Activated CD8-positive, alpha-beta memory T cell treated with anti-CD3 and anti-CD28 coated beads for 4 hours (primary cell): ENCODE measurements at places on chromosomes 4 and X.

DNA sequence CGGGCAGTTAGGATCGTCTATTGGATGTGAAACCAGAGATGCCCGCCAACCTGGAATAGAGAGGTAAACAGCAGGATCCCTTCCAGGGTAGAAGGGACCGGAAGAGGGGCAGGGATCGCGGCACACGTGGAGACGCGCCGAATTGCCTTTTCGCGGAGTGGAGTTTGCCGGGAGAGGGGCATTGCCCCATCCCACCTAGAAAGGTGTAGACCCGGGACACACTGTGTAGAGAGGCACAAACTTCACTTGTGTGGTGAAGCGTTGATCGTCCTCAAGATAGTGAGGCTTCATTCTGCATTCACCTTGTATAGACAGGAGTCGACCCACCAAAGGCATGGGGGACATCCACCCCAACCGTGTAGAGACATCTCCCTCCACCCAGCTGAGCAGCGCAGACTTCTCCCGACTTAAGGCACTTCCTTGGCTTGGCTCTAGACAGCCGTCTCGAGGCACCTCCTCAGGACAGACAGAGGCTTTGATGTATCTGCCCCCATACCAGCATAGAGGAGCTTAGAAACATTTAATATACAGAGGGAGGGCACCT, 410 bp downstream of the GNL3L start:
- DNase-seq, result no peak

GRCh38 chr4:140755774-140756318, 339 bp downstream of the TBC1D9 start:
- no peak for DNase-seq

GRCh38 chrX:140508958-140509357, 4.1 kb upstream of the SOX3 start:
- DNase-seq, result no peak

GRCh38 chrX:13283950-13284546, 35.8 kb downstream of the ATXN3L start:
- no peak for DNase-seq

- no peak for DNase-seq
Observed at GRCh38 chr4:82741188-82741587, 57.4 kb downstream of the SCD5 start.

GRCh38 chr4:53508446-53508845, 82.8 kb downstream of the LNX1 start:
- no peak for DNase-seq

DNA sequence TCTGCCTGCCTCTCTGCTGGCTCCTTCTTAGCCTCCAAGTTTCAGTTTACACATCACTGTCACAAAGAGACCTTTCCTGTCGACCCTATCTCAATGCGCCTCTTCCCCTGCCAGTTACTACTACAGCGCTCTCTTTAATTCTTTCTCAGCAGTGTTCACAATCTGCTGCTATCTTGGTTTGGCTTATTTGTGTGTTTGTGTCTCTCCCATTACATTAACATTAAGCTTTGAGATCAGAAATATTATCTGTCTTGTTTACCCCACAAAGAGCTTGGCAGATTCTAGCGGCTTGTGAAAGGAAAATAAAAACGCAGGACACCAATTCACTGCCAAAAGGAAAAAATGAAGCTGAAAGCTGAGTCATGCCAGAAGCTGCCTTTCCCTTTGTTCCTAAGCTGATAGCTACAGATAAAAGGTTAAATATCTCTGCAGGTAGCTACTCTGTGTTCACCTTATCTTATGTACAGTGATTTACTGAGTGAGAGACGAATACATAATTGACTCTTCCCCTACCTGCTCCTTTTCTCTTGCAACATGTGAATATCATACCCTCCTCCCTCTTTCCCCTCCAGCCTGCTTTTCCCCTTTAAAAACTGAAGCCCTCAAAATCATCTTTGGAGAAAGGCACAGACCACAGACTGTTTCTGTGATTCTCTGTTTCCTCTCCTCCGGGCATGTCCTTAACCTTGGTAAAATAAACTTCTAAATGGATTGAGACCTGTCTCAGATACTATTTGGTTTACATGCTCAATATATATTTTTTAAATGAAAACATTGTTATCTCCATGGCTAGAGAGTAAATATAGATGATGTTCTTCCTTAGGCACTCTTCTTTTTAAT, 19.3 kb upstream of the SLC9A7 start:
- no peak for DNase-seq

DNA sequence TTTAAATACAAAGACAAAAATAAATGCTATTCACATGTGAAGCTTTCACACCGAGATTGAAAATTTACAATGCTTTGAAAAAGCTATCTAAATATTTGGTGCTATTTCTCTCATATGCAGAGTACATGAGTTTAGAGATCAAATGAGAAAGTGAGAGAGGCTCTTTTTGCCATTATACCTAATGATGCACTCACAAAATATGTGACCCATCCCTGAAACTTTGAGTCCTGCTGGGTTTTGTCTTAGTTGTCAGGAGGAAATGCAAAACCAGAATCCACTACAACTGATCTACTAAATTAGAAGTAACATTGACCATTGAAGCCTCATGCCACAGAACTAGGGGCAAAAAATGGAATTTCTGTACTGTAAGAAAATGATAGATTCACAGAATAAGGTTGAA, 251.7 kb downstream of the MAPK10 start:
- DNase-seq, result no peak

DNA sequence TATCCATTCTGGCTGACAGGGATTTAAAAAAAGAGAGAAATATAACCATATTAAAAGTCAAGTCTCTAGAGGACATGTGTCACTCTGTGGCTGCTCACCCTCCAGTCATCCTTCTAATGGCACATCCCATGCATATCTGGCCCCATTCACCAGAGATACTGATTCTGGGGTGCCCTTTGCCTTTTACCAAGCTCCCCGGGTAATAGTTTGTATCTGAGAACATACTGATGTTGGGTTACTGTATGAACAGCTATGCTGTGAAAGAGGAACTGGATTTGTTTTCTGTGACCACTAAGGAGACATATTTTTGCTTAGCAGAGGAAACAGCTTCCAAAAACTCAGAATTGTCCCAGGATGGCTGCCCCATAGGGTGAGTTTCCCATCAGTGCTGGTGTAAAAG, 56.0 kb downstream of the SAT1 start:
- DNase-seq, result no peak
